Right forelimb (tissue), 1 donor: ENCODE measurements at places on chromosomes 11 and 22.

- DNase-seq = peak; percentile 62
Measured at GRCh38 chr11:12019337-12019736, 10.9 kb upstream of the DKK3 start.

DNA sequence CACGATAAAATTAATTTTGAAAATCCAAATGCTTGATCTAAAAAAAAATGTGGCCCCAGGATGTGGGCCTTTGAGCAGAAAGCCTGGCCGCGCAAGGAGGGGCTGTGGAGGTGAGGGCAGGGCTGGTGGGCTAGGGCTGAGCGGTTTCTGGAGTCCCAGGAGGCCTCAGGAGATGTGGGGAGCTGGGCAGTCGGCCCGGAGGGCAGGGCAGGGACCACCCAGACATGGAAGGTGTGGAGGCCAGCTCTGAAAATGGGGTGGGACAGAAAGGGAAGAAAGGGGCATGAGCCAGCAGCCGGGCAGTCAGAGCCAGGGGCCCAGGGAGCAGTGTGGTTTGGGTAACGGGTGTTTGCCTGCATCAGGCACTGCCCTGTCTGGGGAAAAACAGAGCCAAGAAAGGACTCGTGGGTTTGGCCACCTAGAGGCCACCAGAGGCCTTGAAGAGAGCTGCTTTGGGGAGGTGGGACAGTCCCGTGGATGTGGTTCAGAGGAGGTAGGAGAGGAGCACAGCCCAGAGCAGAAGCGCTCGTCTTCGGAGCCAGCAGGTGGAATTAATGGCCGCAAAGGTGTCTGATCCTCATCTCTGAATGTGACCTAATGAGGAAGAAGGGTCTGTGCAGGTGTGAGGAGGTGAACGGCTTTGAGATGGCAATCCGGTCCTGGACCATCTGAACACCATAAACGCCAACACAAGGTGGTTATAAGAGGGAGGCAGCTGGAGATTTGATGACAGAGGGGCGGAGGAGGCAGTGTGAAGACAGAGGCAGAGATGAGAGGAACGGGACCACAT, 50.2 kb downstream of the IGF2 start:
- peak; percentile 11 for DNase-seq

DNA sequence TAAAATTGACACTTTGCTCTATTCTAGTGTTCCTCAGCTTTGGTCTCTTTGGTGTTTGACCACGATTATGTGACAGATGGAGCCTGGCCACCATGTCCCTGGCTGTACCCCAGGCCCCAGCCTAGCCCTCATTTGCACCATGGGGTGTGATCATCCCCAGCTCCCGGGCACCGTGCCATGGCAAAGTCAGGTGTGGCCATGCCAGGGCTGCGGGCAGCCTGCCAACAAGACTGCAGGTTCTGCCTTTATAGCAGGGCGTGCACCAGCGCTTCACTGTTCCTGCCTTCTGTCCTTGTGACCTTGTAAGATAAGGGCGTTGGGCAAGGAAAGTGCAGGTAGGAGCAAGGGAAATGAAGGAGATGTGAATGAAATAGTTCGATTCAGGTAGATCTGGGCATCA, 22.4 kb upstream of the APOBEC3A start:
- DNase-seq = no peak

DNA sequence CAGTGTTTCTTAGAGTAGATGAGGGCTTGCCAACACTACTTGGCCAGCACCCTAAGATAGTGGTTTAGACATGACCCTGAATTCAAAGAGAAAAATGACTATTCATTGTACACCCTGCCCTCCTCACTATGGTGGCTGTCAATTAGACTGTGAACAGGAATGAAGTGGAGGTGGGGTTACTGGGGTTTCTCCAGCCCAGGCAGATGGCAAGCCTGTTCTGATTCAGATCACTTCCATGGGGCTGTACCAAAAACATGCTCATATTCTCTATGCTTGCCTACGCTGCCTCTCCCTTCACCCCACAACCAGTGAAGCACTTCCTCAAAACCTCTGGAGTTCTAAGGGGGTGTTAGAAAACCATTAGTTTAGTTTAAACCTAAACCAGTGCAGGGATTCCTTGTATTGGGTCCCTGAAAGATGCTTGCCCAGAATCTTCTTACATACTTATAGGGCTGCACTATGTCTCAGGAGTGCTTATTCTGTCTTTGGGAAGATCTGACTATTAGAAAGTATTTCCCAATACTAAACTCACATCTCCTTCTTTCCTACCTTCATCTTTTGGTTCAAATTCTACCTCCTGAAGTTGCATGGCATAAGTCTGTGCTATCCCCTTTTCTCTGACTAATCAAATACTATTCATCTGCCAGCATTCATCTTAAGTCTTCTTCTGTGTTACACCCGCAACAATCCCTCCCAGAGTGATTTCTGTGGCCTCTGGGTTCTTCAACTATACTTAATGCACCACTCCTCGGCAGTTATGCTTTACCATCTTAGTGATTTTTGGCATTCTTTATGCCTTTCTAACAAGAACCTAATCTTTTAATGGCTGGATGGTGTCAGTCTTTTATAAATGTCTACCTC, 71.8 kb downstream of the ATG16L2 start:
- no peak for DNase-seq

DNA sequence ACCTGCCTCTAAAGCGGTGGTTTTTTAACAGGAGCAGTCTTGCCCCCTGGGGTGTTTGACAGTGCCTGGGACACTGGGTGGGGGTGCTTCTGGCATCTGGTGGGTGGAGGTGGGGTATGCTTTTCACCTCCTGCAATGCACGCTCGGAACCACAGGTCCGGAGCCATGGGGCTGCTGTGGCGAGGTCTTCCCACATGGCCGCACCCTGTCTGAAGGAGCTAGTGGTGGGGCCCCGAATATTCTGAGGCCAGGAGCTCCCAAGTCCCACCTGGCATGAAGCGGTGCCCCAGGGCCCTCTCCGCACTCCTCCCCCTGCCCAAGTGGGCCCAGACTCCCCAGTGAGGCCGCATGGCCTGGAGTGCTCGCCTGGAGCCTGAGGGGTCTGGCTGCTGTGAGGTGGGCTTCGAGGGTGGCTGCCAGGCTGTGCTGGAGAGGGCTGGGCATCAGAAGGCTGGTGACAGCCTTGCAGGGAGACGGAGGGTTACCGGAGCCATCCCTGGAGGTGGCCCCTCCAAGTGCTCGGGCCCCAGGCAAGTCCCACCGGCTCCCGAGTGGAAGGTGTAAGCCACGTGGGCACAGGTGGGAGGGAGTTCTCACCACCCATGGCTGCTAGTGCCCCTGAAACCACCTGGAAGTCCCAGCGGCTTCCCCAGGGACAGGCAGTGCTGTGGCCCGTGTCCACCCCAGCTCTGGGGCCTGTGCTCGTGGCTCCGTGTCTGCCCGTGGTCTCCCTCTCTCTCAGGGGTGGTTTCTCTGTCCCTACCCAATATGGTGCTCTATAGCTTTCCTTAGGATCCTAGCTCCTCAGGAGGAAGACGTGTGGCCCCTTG, 15.1 kb downstream of the TBX1 start:
- no peak for DNase-seq
